ENCODE measurements at places on chromosomes 11 and 22.
A peak's percentile ranks its signal among the peaks of the same experiment; 100 is the strongest.

DNA sequence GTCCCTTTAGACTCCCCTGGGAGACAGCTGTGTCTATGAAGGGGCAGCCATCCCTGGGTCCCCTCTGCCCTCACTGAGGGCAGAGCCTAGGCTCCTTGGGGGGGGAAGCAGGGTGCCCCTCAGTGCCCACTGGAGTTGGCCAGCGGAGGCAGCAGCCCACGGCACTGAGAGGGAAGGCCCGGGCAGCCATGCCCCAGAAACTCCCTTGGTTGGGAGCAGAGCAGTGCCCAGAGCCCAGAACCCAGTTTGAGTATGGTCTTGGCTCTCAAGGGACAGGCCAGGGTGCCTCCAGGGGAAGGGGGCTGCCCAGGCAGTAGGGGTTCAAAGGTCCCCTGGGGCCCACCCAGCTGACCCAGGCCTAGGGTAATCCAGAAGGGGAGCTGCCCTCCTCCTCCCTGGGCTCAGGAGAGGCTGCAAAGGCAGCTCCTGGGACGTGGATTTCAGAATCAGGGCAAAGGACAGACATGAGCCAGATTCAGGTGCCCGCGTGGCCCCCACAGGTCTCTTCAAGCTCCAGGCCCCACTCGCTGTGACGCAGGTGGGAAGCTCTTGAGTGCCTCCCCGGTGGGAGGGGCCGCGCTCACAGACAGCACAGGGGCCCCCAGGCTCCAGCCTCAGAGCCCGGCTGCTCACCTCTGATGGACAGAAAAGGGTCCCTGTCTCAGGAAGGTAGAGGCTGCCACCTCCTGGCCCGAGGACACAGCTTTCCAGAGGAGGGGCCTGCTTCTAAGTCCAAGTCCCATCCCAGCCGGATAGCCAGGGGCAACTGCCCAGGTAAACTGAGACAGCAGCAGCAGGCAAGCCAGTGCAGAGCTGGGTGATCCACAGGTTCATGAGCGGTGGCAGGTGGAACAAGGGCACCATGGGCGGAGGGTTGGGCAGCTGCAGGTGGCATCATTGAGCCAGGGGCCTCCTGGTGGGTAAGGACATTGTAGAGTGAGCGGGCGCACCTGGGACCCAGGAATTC, 2.6 kb downstream of the C11orf21 start:
- peak; percentile 52 for DNase-seq

- peak; percentile 71 for DNase-seq
These were observed 585 bp downstream of the CYB5R3 start for GRCh38 chr22:42648368-42649245.

- no peak for DNase-seq
These were observed 208.1 kb downstream of the MYO18B start for GRCh38 chr22:25950111-25950510.

GRCh38 chr11:46315783-46316563, 31.3 kb upstream of the DGKZ start:
- no peak for DNase-seq
